ENCODE measurements at places on chromosomes 4 and X.

DNA sequence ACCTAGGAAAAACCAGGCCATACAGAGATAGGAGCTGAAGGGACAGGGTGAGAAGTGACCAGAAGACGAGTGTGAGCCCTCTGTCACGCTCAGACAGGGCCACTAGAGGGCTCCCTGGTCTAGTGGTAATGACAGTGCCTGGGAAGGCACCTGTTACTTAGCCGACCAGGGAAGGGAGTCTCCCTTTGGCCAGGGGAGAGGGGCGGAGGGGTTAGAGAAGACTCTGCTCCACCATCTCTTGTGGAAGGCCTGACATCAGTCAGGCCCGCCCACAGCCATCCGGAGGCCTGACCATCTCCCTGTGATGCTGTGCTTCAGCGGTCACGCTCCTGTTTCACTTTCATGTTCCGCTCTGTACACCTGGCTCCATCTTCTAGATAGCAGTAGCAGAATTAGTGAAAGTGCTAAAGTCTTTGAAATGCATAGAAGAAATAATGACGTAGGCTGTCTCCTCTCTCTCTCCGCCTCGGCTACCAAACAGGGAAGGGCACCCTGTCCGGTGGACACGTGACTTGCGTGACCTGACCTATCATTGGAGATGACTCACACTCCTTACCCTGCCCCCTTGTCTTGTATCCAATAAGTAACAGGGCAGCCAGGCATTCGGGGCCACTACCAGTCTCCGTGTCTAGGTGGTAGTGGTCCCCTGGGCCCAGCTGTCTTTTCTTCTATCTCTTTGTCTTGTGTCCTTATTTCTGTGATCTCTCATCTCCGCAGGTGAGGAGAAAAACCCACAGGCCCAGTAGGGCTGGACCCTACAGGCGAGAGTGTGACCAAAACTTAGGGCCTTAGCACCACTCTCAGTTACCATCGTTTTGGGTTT is 26.7 kb downstream of the HTT-AS start:
- no peak overlapping the region for H3K27ac ChIP-seq
- H3K4me1 ChIP-seq, result peaks cover 12% of the 10 kb centered on the region
- H3K27me3 ChIP-seq, result no peaks in the 10 kb centered on the region
- H3K4me3 ChIP-seq, result no peak overlapping the region

DNA sequence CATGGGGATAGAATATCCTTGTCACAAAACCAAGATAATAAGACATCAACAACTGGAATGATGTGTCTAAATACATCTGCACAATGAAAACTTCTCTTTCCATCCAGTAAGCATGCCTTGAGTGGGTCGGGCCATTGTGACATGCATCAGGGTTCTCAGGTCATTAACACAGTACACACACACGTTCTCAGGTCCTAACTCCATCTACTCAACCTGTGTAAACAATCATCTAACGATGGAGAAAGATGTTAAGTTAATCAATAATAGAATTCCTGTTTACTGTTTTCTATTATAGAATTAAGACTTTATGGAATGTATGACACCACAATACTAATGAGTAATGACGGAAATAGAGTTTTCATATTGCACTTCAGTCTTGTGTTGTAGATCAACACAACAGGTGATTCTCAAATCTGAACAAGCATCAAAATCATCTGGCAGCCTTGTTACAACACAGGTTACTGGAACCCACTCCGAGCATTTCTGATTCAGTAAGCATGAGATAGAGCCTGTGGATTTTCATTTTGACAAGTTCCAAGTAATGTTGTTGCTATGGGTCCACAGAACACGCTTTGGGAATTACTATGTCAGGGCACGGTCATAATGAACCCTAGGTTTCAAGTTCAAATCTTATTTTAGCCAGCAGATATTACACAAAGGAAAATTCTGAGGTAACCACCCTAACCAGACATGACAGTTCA is 315.8 kb upstream of the TEX13C start:
- no peaks in the 10 kb centered on the region for H3K4me1 ChIP-seq
- H3K27ac ChIP-seq, result no peak overlapping the region
- no peaks in the 10 kb centered on the region for H3K36me3 ChIP-seq
- no peaks in the 10 kb centered on the region for H3K27me3 ChIP-seq
- DNase-seq, result no peak
- no peak overlapping the region for H3K4me3 ChIP-seq

- H3K36me3 ChIP-seq, result no peaks in the 10 kb centered on the region
- DNase-seq, result no peak
- no peak overlapping the region for H3K4me3 ChIP-seq
Observed at GRCh38 chrX:44580466-44580865, 37.8 kb upstream of the FUNDC1 start.

GRCh38 chr4:118810991-118811764 is 24.7 kb downstream of the SEC24D start:
- H3K4me3 ChIP-seq, result no peak overlapping the region
- H3K4me1 ChIP-seq, result peaks cover 37% of the 10 kb centered on the region
- no peak for DNase-seq
- no peak overlapping the region for H3K27ac ChIP-seq
- no peaks in the 10 kb centered on the region for H3K27me3 ChIP-seq
- peaks cover 34% of the 10 kb centered on the region for H3K36me3 ChIP-seq

DNA sequence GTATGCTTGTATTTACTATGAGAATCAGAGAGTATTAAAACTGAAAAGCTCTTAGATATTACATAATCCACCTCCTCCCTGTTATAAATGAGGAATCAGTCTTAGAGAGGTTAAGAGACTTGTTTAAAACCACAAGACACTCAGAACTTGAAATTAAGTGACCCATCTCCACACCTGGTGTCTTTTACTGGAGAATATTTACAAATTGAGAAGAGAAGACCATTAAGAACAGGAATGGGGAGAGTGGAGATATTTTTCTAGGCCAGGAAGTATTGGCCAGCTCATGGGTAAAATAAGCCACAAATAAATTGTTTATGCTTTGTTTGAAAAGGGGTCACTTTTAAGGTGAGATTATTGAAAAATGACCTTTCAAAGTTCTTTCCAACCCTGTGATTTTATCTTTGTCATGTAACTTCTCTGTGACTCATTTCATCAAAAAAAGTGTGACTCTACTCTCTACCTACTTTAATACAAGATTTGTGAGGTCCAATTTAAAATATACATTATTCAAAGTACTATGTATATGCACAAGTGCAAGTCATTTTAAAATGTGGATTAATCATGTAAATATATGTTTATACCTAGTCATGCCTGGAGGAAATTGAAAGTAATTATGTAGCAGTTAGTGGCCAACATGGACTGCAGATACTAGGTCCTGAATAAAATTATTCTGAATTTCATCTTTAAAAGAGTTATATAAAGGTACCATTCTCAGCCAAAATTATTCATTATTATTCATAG is 15.9 kb upstream of the COX7B2 start:
- no peaks in the 10 kb centered on the region for H3K27me3 ChIP-seq
- H3K4me1 ChIP-seq, result peaks cover 4% of the 10 kb centered on the region
- no peak for DNase-seq
- no peak overlapping the region for H3K27ac ChIP-seq
- H3K4me3 ChIP-seq, result no peak overlapping the region

DNA sequence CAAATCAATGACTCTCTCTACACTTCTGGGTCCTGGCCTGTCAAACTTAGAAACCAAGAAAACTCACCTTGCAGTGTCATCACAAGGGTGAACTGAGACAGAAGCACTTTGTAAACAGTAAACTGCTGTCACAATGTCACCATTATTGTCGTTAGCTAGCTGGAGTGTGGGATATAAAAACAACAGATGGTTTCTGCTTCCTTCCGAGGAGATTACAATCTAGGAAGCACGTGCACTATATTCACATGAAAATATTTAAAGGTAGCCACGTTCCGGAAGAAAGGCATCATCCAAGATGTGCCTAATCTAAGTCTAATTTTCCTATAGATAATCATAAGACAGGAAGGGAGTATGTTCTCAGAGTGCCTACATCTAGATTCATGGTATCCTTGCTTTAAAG is 64.7 kb upstream of the ACSL1 start:
- no peaks in the 10 kb centered on the region for H3K36me3 ChIP-seq
- H3K4me1 ChIP-seq, result no peaks in the 10 kb centered on the region
- DNase-seq, result no peak
- H3K4me3 ChIP-seq, result no peak overlapping the region
- no peaks in the 10 kb centered on the region for H3K27me3 ChIP-seq

GRCh38 chrX:100625985-100626491 is 10.6 kb downstream of the TSPAN6 start:
- no peak for DNase-seq
- no peaks in the 10 kb centered on the region for H3K27me3 ChIP-seq
- no peaks in the 10 kb centered on the region for H3K36me3 ChIP-seq
- no peaks in the 10 kb centered on the region for H3K4me1 ChIP-seq
- no peak overlapping the region for H3K4me3 ChIP-seq

- no peak overlapping the region for H3K27ac ChIP-seq
- no peak overlapping the region for H3K4me3 ChIP-seq
- H3K4me1 ChIP-seq, result no peaks in the 10 kb centered on the region
- no peaks in the 10 kb centered on the region for H3K36me3 ChIP-seq
Observed at GRCh38 chr4:97359826-97360225, 783.5 kb downstream of the STPG2 start.

DNA sequence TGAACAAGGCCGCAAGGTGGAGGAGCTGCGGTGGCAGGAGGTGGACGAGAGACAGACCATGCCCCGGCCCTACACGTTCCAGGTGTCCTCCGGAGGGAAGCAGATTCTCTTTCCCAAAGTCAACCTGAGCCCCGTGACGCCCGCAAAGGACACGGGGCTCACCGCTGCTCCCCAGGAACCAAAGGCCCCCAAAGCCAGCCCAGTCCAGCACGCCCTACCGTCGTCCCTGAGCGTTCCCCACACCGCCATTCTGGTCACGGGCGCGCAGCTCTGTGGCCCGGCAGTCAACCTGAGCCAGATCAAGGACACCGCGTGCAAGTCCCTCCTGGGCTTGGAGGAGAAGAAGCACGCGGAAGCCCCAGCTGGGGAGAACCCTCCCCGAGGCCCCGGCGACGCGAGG is 72.2 kb downstream of the AASDH start:
- H3K36me3 ChIP-seq, result no peaks in the 10 kb centered on the region
- no peak overlapping the region for H3K4me3 ChIP-seq
- no peak for DNase-seq
- no peaks in the 10 kb centered on the region for H3K27me3 ChIP-seq

DNA sequence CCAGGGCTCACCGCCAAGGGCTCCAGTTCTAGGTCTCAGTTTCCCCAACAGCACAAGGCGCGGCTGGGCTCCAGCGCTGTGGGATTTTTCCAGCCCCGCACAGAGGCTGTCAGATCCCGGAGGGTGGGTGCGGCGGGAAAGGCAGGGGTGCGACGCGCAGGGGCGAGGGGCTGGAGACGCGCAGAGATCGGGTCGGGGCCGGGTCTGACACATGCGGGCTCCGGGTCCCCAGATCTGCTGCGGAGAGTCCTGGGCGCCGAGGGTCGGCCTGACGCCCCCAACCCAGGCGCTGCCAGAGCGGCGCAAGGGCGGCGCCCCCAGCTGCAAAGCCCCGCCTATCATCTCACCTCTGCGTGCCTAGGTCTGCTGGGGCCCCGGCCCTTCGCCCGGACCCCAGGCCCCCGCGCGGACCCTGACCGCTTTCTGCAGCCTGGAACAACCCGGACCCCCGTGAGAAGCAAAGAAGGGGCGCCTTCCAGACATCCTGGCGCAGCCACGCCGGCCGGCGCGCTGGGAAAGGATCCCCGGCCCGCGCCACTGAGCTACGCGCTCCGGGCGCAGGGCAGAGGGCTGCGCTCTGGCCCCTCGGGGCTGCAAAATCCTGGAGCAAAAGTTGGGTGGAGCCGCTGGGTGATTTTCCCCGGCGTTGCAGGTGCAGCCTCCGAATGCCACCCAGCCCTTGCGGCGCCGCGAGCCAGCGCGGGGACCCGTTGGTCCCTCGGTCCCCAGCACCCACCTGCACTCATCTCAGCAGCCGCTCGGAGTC is 486 bp downstream of the ABLIM2 start:
- H3K4me1 ChIP-seq, result peaks cover 28% of the 10 kb centered on the region
- peak overlapping the region; percentile 84 for H3K4me3 ChIP-seq
- DNase-seq, result no peak

DNA sequence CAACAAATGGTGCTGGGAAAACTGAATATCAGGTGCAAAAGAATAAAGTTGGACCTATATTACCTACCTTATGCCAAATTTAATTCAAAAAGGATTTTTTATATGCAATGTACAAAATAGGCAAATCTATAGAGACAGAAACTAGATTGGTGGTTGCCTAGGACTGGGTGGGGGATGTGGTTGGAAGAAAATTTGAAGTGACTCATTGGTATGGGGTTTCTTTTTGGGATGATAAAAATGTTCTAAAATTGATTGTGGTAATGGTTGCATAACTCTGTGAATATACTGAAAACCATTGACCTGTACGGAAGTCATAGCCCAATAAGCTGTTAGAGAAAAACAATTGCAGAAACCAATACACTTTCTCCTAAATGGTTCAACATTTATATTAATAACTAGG is 72.1 kb downstream of the COL4A5 start:
- no peak overlapping the region for H3K27ac ChIP-seq
- no peak for DNase-seq
- no peak overlapping the region for H3K4me3 ChIP-seq
- no peaks in the 10 kb centered on the region for H3K36me3 ChIP-seq
- no peaks in the 10 kb centered on the region for H3K4me1 ChIP-seq
- no peaks in the 10 kb centered on the region for H3K27me3 ChIP-seq

GRCh38 chr4:6873792-6874461 is 35.7 kb upstream of the TBC1D14 start:
- no peak overlapping the region for H3K27ac ChIP-seq
- peak; percentile 72 for DNase-seq
- H3K36me3 ChIP-seq, result no peaks in the 10 kb centered on the region
- no peaks in the 10 kb centered on the region for H3K27me3 ChIP-seq

DNA sequence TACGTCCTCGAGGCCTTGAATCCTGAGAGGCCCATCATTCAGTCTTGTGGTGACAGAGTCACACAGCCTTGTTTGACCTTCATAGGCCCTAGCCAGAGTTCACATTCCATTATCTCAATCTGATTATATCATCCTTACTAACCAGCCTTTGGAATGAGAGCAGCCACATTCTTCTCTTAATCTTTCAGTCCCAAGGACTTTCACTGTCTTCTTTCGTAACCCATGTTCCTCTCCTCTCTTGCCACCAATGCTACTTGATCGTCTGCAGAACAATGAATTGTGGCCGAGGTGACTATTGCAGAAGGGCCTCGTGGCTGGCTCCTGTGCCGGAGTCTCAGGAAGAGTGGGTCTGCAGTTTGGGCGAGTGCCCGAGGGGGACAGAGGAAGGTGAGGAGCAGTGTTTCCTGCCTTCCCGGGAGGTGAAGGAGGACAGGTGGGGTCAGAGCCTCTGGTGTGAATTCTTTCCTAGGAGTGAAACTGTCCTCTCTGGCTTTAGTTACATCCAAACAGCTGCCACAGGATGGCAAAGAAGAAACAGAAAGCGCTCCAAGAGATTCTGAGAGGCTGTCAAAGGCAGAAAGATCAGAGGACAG is 94.6 kb downstream of the LIMCH1 start:
- no peaks in the 10 kb centered on the region for H3K27me3 ChIP-seq
- no peaks in the 10 kb centered on the region for H3K36me3 ChIP-seq
- H3K4me1 ChIP-seq, result no peaks in the 10 kb centered on the region

- DNase-seq, result no peak
- no peak overlapping the region for H3K27ac ChIP-seq
- no peaks in the 10 kb centered on the region for H3K36me3 ChIP-seq
- H3K27me3 ChIP-seq, result no peaks in the 10 kb centered on the region
- no peaks in the 10 kb centered on the region for H3K4me1 ChIP-seq
Observed at GRCh38 chr4:54333657-54334056, 104.6 kb downstream of the PDGFRA start.

All from body of pancreas (tissue), 4 donors.